ENCODE measurements at places on chromosomes 1 and 21.

DNA sequence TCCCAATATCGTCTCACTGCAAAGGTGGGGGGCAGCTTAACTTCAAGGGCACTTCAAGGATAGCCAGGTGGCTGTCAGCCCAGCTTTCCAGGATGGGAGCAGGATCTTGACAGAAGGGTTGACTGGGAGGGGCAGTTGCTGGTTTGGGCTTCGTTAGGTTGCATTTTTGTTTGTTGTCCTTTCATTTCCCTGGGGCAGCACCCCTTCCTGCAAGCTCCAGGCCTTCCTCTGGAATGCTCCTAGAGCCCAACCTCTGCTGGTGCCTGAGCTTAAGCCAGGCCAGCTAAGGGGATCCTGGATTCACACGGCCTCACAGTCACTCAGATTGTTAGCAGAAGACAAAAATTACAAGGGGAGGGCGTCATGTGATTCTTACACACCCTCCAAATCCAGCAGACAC is 4.1 kb upstream of the OLIG2 start:
- no peak for DNase-seq

DNA sequence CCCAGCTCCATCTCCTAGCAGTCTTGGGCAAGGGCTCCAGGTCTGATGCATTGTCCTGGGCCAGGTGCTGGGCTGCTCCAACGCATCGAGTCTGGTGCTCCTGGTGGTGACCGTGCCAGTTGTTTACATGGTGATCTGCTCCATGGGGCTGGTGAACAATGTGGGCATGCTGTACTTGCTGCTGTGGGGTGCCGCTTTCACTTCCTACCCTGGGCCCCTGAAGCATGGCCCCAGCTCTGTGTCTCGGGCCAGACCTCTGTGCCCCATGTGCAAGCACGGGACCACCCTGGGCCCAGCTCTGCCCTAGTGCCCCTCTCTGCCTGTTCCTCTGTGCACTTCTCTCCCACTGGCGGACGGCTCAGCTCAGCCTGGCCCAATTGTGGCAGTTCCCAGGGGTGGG is 119.4 kb downstream of the MAST2 start:
- no peak for DNase-seq

- DNase-seq: no peak
Measured at GRCh38 chr1:153800516-153800915, 25.3 kb downstream of the SLC27A3 start.

- DNase-seq: no peak
Measured at GRCh38 chr1:39061951-39062350, 35.8 kb downstream of the NDUFS5 start.

DNA sequence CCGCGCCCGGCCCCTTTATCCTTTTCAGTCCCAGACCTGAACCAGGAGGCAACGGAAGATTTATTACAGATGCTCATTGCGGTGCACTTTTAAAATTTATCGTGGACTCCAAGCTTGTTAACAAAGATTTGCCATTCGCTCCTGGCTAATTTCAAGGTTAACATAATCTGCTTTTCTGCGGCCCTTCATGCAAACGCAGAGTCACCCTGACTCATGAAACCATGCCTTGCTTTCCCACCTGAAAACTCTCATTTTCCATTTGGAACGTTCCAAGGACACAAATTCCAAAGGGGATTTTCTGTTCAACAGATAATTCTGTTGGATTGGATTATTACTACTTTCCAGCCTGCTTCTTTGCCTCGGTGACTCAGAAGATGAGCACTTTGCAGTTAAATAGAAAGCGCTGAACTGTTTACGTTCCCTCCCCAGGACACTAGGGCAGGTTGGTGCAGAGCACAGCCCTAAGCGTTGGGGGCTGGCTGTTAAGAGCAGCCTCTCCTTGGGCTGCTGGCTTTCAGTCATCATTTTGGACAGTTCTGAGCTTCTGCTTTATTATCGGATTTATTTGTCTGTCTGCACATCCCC is 51.1 kb downstream of the CD247 start:
- no peak for DNase-seq

Measured in right forelimb (tissue), 1 donor.